CD4-positive, alpha-beta T cell treated with Interleukin-15 for 4 hours (primary cell): ENCODE measurements at places on chromosomes 12 and 14.
A peak's percentile ranks its signal among the peaks of the same experiment; 100 is the strongest.

GRCh38 chr12:131147293-131147692 is 193.6 kb downstream of the ADGRD1 start:
- DNase-seq: no peak

- DNase-seq: no peak
These were observed 589.0 kb upstream of the SEL1L start for GRCh38 chr14:82122655-82123054.

DNA sequence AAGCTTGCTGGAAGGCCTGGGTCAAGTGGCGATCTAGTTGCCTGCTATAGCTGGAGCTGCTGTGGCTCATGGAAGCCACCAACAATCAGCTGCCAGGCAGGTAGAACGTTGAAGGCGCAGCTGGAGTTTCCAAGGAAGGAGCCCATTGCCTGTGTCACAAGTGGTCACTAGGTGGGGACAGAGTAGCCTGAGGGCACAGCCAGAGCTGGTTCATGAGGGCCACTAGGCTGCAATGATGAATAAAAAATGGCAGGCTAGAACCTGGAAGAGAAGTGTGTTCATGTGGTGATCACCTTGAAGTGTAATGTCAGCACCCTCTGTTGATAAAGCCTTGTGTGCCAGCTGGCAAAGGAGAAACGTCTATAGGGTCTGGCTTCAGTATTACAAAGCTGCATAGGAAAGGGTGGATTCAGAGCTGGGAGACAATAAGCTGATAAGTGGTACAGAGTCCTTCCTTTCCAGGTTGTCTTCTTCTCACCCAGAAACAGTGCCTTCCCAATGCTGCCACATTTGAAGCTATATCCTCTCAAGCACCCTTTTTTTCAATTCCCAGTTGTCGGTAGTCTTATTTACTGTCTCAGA is 165.8 kb downstream of the EMP1 start:
- DNase-seq: peak; percentile 17

DNA sequence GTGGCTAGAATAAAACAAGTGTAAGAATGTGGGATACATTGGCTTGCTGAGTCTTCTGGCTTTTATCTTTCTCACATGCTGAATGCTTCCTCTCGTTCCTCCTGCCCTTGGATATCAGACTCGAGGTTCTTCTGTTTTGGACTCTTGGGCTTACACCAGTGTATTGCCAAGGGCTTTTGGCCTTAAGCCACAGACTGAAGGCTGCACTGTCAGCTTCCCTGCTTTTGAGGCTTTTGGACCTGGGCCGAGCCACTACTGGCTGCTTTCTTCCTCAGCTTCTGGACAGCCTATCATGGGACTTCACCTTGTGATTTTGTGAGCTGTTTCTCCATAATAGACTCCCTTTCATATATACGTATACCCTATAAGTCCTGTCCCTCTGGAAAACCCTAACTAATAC is 300.9 kb upstream of the STXBP6 start:
- DNase-seq: no peak

GRCh38 chr12:89468648-89469326 is 55.8 kb downstream of the GALNT4 start:
- DNase-seq: peak; percentile 53

- DNase-seq: no peak
These were observed 6.3 kb upstream of the NYNRIN start for GRCh38 chr14:24392325-24393091.

- no peak for DNase-seq
These were observed 96.8 kb downstream of the ERGIC2 start for GRCh38 chr12:29283969-29284700.

GRCh38 chr14:75548544-75548943 is 26.3 kb downstream of the BATF start:
- DNase-seq: no peak

GRCh38 chr12:57604992-57605810 is 577 bp downstream of the DTX3 start:
- DNase-seq: no peak

DNA sequence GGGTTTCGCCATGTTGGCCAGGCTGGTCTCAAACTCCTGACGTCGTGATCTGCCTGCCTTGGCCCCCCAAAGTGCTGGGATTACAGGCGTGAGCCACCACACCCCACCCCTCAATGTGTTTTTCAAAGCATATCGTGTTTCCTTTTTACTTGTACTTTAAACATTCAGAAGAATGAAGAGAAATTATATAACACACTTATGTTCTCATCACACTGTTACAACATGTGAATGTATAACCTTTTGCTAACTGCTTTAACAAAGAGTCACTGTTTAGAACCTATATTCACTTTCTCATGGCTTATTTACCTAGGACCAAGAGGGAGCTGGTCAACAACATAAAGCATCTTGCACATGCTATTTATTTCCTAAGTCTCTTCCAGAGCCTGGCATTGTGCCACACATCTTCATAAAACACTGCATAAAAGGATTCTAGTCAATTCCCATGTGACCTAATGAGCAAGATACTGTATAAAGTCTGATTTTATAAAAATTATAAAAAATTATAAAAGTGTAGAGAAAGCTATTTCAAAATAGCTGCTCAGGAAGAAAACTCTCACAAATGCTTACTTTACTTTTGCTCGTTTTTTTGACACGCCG is 16.0 kb upstream of the ACTR6 start:
- DNase-seq: no peak

GRCh38 chr12:3962631-3963483 is 89.7 kb upstream of the PARP11 start:
- peak; percentile 76 for DNase-seq

GRCh38 chr12:16344269-16344668 is 3.2 kb upstream of the MGST1 start:
- DNase-seq: no peak

DNA sequence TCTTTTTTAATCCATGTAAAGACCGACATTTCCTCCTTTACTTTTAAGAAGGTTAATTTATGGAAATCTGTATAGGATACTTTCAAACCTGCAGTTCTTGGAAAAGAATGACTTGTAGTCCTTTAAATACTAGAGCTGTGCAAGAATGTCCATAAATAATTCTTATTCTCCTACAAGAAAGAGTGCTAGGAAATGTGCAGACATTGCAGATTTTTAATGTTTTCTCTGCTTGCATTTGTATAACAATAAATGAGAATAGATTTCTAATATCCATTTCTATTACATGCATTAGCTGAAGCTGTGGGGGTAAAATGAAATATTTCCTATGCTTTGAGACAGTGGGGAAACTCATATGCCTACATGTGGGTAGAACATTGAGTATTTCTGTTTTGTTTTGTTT is 607.2 kb upstream of the NOVA1 start:
- no peak for DNase-seq

DNA sequence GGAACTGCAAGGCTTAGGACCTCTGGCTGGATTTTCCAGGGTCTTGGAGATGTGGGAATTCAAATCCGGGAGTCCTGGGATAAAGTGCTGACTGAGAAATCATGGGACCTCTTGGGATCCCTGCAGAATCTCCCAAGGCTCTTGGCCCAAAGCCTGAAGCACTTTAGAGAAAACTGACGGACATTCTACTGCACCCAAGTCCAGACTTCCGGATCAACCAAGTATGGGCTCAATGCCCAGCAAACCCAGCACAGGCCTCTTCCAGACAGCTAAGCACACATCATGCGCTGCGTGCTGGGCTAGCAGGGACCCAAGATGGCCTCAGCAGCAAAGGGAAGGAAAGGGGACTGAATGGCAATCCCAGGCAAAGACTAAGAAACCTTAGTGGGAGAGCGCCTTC is 85.0 kb downstream of the ACTN1 start:
- no peak for DNase-seq

DNA sequence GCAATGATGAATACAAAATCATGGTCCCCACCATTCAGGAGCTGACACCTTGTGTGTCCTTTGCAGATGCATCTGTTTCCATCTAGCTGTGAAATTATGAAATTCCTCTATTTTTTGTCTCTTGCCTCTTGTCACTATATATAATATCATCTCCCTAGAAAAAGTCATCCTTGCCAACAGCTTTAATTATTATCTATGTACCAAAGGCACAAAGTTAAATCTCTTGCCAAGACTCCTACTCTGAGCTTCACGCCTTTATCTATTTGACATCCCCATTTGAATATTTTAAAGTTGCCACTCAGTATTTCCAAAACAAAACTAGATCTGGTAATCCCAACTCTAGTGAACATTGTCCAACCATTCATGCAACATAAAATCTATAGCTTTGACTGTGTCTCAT is 32.0 kb upstream of the PRB2 start:
- no peak for DNase-seq

DNA sequence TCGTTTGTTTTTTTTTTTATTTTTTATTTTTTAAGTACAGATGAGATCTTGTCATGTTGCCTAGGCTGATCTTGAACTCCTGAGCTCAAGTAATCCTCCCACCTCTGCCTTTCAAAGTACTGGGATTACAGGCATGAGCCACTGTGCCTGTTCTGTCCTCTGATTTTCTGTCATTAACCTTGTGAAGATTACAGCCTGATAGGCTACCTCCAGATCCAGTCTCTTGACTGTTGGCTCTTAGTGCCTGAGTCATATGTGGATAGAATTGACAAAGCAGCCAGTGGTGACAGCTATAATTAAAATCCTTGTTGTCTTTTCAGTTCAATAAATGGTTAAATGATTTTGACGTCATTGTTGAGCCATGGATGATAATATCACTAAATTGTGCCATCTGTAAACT is 21.3 kb upstream of the REP15 start:
- no peak for DNase-seq

- DNase-seq: peak; percentile 14
These were observed 107.0 kb downstream of the PTCSC3 start for GRCh38 chr14:36069535-36069900.

DNA sequence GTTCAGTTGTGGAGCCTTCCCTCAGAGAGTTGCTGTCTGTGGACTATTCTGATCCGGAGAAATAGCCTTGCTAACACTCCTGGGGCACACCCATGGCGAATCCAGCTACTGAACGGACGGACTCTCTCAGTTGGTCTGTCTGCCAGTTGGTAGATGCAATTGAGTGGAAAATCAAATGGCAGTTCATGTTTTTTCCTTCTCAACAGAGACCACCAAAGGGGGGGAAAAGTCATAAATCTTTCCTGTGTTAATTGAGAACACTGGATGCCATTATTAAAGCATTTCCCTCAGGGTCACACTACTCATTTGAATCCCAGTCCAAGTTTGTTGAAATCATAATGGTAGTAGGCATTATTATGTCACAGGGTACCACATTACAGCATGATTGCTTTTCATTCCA is 354.3 kb upstream of the FAR2 start:
- no peak for DNase-seq

DNA sequence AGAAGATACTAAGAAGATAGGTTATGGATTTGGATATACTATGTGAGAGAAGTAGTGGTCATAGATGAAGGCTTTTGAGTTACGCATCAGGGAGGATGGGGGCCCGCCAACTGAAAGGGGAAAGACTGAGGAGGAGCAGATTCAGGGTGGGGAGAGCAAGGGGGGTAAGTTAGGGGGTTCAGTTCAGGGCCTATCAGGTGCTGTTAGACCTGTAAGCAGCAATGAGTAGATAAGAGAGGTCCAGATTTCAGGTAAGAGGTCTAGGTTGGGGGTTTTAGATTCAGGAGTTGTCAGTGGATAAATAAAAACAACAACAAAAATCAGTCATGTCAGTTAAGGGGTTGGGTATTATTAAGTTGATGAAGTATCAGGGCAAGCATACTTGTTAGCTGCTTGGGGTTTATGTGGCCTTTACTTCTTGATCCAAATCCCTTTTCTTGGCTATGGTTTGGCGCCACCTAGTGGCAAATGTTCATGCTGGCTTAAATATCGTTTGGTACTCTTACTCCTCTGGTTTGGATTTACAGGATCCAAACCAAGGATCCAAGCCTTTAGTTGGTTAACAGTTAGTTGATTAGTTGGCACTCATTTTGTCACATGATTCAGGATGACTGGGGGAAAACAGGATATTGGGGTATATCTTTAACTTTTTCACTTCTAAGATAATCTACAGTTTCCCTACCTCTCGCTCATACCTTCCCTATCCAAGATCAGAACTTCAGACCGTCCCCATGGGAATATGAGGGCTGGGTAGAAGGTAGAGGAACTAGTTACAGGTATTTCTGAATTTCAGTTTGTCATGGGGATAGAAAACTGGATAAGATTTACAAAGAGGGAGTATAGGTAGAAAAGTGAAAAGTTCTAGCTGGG is 65.1 kb downstream of the PCNX1 start:
- peak; percentile 88 for DNase-seq

- no peak for DNase-seq
These were observed 3.7 kb upstream of the SELPLG start for GRCh38 chr12:108637222-108637971.

GRCh38 chr14:96131836-96132235 is 72.8 kb upstream of the BDKRB2 start:
- no peak for DNase-seq

DNA sequence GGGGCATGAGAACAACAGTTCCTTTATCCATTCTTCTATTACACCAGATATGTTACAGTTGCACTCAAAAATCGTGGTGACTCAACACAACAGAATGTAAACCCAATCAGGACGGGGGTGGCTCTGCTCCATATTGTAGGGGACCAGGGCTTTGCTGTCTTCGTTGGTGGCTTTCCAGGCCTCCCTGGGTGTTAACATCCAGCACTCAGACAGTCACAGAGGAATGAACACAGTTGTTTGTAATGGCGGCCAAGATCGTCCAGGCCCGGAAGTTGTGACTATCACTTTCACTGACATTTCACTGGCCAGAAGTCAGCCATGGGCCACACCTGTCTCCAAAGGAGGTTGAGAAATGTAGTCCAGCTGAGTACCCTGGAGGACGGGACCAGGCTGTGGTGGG is 204.1 kb downstream of the CACNA1C start:
- DNase-seq: no peak
